AG08395 (cell line): ENCODE measurements at places on chromosomes 3 and 15.

DNA sequence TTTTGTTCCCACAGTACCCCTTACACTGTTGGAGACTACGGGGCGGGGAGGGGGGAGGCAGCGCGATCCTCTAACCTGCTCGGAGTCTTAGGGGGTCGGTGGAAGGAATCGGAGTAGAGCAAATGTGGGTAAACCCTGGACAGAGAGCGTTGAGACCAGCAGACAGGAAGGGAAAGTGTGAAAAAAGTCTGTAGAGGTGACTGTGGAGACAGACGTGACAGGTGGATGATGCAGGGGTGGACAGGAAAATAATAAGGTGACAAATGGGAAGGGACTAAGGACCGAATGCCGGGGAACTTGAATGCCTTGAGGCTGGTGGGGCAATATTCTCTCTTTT, 424 bp downstream of the EAF2 start:
- DNase-seq = no peak

DNA sequence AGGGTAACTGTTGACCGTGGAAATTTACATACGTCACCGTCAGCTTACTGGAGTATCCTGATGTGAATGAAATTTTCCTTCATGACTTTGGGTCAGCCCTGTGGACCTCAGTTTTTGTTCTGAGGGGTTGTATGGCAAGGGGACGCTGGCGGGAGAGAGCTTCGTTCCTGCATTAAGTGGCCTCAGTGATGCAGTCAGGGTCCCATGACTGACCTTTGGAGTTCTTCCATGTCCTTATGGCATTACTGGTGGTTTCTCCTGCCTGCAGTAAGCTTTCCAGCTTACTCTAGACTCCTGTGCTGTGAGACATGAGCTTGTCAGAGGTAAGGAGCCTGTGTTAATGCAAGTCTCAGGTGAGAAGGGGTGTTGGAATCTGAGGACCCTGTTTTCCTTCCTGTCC, 1.8 kb downstream of the CD276 start:
- DNase-seq = no peak

GRCh38 chr3:23949784-23950183, 4.7 kb downstream of the NR1D2 start:
- DNase-seq = no peak

DNA sequence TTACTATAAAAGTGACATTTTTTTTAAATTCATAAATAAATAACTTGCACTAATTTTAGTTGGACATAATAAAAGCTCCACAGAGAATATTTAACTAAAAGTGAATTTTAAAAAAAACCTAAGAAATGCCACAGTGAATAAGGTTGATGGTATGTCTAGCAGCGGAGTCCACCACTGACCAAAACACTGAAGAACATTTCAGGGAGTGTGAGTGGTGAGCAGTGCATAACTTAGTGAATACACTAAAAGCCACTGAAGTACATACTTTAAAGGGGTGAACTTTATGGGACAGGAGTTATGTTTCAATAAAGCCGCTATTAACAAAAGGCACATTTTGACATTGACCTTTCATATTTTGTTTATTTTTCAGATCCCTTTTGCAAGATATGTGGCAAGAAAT, 32.3 kb downstream of the SRP14 start:
- peak; percentile 24 for DNase-seq
